ENCODE measurements at places on chromosomes 16 and 17.

DNA sequence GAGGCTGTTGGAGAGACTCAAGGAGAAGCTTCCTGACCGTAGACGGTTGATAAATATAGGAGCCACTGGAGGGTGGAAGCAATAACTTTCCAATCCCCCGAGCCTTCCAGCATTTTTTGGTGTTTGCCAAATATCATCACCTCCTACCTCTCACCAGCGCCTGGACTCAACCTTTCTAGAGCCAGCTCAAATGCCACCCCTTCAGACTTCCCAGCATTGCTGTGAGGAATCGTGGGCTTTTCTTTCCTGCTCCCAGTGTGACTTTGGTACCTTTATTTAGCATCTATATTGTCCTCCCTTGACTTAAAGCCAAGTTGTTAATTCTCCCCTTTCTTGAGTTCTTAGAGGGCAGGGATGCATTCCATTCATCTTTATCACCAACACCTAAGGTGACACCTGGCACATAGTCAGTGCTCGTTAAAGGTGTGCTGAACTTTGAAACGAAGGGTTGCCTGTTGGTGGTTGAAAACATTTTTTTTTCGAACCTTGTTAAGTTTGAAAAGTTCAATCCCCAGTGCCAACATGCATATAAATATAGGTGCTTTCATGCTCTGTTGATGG, 35.3 kb upstream of the CCR7 start:
- DNase-seq = no peak

- DNase-seq = no peak
These were observed 80.2 kb downstream of the CACNG1 start for GRCh38 chr17:67124450-67125148.

GRCh38 chr16:56356276-56357240, 68.8 kb downstream of the AMFR start:
- DNase-seq = peak; percentile 55

DNA sequence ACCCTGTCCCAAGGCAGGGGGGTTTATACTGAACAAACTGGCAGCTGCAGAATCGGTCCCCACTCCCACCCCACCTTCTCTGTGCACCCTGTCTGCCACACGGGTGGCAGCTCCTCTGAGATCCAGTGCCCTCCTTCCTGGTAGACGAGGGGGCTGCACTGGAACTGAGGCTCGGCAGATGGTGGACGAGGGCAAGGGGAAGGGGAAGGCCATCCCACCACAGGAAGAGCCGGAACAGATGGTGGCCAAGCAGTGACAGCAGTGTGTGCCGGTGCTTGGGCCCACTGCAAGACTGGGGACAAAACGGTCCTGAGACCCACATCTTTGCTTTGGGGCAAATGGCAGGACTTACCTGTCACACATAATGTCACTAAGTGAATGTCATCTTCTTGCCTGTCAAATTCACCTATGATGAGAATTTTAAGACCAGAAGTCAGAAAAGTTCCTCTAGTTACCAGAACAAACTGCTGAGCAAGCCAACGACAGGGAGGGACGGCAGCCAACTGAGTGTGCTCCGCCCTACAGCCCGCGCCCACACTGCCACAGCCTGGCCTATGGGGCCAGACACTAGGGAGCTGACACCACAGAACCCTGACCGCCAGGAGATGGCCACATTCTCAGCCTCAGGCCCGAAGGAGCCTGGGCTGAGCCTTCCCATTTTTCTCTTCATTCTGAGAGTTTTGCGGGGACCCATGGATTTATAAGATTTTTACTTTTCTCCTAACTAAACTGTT, 14.4 kb downstream of the NTAN1 start:
- DNase-seq = no peak

GRCh38 chr16:55372792-55373488, 48.9 kb downstream of the IRX6 start:
- no peak for DNase-seq

DNA sequence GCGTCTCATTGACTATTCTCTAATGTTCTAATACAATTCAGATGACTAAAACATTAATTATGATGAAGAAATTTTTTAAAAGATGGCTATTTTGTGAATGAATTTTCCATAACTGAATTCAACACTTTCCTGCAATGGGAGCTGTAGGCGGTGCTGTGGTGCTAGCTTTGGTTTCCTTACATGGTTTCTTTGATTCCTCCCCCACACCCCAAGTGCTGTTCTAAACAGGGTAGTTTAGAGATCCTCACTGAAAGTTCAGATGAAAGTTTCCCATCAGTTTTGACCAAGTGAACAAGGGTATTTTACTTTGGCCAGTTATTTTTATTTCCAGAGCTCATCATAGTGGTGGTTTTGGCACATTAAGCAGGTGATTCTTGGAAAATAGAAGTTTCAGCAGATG, 26.0 kb upstream of the MRC2 start:
- no peak for DNase-seq

DNA sequence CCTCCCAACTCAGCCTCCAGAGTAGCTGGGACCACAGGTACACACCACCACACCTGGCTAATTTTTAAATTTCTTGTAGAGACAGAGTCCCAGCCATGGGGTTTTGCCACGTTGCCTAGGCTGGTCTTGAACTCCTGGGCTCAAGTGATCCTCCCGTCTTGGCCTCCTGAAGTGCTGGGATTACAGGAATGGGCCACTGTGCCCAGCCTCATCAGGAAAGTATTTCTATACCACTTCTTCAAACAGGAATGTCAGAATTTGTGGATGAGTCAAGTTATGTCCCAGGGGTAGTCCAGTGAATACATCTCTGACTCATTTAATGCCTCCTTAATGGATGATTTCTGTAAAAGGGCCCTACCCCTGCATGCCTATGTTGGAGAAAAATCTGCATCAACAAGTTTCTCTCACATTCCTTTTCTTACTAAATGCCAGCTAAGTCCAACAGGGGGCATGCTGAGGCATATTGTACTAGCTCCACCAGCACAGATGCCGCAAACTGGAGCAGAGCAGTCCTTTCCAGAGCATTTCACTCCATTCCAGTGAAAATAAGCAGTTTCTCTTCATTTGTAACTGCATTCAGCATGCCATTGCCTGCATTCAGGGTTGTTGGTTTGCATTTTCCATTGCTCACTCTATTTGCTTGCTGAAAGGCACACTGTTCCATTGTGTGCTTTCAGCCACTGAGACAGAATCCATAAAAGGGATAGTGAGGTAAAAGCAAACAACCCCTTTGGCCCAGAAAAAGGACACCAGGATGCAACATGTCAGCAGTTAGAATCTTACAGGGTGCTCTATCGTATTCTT, 5.3 kb upstream of the CAVIN1 start:
- DNase-seq = no peak

Measured in stimulated activated CD4-positive, alpha-beta T cell treated with anti-CD3 and anti-CD28 coated beads, Interleukin-1b, Interleukin-23, amount 100 ng/mL, for 48 hours (primary cell).